ENCODE measurements at places on chromosomes 12 and 14.
A peak's percentile ranks its signal among the peaks of the same experiment; 100 is the strongest.

DNA sequence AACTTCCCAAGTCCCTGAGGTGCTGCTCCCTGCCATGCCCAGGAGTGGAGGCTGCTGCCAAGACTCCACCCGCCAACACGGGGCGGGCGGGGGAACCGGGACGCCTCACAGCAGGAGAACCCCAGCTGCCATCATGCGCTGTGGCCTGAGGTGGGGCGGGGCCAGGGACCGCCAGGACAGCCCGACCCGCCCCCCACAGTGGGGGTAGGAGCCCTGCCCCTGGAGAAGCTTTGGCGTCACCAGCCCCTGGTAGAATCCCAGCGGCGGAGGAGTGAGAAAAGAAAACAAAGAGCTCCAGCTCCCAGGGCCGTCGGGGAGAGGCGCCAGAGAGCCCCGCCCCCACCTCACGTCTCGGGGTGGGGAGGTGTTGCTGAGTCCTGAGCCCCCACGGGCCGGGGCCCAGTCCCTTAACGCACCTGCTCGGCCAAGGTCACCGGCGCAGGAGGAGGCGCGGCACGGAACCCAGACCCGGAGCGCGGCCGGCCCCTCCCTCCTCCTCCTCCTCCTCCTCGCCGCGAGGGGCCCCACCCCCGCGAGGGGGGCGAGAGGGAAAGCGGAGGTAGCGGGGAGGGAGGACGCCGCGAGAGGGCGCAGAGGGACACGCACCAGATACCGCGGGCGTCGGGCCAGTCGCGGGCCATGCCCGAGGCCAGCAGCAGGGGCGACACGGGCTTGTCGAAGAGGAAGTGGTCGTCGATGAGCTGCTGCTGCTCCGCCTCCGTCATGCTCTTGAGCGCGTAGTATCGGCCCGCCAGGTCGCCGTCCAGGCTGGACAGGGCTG, 1.8 kb downstream of the CKB start:
- peak; percentile 90 for DNase-seq

DNA sequence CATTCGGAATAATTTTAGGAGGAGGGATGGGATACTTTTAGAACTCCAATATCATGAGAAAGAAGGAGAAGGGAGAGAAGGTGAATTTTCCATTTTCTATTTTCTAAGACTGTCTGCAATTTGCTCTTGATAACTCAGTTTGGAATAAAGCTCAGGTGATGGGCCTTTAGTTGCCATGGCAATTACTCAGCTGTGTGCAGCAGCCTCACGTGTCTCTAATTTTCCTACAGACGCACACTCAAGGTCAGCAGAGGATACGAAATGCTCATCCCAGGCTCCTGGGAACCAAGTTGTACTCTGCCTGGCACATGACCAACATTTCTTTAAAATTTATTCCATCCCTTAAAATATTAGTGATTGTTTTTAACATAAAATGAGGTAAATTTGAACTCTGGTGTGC, 76.7 kb downstream of the TTC8 start:
- no peak for DNase-seq

DNA sequence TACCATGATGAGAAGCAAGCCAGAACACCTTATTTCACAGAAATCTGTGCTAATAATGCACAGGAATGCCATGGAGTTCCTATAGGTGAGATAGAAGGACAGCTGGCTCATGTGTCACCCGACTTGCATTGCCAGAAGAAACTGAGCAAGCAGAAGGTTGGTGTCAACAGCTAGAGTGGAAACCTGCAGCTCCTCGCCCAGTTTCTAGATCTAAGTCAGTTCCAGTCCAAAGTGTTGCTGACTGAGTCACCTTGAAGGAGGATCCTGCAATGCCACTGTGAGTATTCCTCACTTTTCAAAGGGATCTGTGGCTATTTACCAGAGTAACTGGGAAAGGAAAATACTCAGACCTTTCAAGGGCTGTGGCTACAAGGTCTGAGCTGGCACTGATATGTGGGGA, 17.1 kb downstream of the CDKL1 start:
- DNase-seq: no peak

DNA sequence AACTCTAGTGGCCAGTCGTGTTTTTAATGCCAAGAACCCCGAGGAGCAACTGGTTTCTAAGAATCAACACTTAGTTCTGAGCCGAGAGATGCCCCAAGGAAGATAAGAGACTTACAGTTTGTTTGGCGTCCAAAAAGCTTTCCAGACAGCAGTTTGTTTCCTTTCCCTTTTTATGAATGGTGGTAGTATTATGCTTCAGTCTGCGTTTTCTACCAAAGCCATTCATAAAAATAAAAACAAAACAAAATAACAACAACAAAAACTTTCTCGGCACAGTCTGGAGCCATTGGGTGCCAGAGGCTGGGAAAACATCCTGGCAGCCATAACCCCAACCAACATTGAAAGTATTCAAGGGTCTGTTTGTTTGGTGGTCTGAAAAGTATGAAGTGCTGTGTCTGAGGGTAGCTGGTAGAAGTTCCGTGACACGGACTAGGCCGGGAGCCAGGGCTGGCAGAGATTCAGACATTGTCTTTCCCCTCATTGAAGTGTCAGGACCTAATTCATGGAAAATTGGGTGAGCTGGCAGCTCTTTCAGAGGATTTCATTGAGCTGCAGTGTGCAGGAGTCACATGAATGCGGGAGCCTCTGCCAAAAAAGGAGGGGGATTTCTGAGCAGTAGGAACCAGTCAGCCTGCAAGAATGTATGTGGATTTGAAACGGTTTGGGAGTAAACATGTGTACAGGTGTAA, 124.2 kb downstream of the HMGA2 start:
- DNase-seq: no peak

DNA sequence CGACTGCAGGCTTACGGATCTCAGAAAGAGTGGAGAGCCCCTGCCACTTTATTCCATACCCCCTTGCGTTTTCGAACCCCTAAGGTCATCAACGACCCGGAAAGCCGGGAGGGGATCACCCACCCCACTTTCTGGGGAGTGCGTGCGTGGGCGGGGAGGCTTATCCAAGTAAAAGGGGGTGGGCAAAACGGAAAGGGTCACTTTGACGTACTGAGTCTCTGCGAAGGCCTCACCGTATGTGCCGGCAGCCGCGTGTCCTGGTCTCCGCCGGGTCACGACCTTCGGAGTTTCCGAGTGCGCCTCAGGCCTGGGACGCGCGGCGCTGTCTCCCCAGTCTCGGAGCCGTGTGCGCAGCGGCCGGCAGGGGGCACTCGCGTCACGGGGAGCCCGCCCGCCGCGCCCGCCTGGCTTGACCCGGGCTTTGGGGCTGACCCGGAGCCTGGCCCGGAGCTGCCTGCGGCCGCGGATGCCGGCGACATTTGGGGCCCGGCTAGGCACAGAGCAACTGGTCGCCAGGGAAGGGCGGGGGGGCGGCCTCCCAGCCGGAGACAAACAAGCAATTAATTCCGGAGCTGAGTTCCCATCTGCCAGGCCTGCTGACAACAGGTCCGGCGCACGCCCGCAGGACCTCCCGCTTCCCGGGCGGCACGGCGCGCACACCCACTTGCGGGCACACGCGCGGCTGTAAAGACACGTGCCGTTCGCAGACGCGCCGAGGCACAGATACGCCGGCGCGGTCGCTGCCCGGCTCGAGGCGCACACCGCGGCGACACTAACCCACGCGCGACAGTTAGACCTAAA, 890 bp upstream of the KIF26A start:
- peak; percentile 26 for DNase-seq

DNA sequence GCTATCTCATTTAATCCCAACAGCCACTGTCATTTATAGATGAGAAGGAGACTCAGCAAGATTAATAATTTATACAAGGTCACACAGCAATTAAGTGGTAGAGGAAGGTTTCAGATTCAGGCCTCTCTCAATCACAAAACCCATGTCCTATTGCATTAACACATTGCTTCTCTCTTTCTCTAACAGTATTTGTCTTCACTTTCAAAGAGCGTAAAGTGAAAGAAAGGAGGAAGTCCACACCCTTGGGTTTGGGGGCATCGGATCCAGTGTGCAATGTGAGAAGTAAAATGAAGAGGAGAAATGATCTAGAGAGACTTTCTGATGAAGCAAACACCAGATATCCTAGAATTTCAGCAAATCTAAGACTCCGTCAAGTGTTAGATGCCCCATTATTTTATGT, 7.0 kb upstream of the VRK1 start:
- DNase-seq: no peak

DNA sequence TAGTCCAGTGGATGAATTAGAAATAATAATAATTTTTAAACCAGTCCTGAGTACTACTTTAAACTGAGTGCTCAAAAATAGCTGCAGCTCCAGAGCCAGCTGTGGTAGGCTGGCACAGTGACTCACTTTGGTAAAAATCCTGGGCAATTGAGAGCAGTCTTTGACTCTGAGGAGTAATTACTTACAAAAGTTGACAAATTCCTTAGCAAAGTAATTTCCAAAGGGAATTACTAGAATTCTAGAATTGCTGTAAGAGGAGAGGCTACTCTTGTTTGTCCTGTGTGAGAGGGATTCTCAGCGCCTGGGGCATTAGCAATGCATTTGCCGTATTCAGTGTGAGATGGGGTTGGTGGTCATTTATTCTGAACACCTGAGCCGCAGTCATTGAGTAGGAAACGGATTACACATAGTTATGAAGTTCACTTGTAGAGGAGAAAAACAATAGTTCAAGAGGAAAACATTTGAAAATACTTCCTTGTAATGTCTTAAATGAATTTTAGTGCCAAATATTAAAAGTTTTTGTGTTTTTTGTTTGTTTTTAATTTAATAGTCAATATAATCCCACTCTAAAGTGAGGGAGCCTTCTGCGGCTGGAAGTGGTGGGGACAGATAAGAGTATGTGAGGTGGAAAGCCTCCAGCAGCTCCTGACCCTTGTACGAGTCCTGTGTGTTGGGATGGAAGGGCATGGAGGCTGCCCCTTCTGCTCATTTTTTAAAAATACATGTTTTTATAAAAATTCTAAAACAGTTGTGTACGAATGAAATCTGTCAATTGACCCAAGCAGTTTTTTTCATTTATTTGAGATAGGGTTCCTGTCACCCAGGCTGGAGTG, 41.9 kb downstream of the EID3 start:
- no peak for DNase-seq

GRCh38 chr12:111405149-111405858, 419 bp upstream of the SH2B3 start:
- peak; percentile 99 for DNase-seq

GRCh38 chr12:124565656-124566160, 1.7 kb downstream of the NCOR2 start:
- DNase-seq: no peak

- no peak for DNase-seq
These were observed 61.7 kb downstream of the DGLUCY start for GRCh38 chr14:91175291-91176201.

DNA sequence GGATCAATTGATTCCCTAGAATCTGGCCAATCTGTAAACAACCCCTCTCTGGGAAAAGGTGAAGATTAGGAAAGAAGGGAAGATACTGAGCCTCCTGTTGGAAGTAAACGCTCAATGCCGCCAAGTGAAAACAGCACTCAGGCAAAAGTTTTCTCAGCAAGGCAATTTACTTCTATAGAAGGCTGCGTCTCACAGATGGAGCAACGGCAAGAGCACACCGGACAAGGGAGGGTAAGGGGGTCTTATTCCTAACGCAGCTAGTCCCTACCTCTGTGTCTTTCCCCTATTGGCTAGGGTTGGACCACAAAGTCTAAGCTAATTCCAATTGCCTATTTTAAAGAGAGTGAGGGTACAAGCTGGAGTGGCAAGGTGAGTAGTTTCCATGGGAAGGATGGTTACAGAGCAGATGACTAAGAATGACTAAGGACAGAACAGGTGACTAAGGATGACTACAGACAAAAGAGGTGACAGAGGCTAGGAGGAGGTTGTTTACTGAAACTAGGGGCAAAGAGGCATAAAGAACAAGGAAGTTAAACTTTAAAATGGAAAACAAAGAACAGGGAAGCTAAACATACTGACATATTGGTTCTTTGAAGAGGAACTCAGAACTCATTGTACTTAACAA, 5.6 kb upstream of the TTC9 start:
- no peak for DNase-seq

DNA sequence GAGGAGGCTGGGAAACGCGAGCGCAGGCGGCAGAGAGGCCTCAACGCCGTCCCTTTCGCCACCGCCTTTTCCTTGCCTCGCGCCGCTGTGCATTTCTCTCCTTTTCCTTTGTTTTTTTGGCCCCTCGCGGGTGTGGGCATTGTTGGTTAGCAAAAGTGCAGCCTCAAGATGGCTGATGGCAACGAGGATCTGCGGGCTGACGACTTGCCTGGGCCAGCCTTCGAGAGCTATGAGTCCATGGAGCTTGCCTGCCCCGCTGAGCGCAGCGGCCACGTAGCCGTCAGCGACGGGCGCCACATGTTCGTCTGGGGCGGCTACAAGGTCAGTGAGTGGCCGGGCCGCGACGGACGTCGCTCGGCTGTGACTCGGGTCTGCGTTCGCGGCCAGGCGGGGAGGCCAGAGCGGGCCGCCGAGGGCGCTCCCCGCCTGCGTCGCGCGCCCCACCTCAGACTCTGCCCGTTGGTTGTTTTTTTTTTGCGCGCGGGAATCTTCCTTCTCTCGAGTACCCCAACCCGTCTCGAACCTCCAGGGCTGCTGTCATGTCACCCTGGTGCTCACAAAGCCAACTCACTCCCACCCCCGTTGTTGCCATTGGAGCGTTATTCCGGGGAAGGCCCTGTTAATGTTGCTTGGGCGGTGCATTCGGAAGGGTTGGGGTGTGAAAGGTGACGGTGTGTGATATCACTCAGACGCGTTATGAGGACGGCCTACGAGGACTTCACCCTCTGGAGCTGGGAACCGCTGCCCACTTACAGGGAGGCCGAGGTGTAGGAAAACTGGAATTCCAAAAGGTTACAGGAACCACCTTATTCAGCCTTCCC, 558 bp downstream of the KLHDC2 start:
- DNase-seq: peak; percentile 88

GRCh38 chr14:50045039-50045711, 71.2 kb downstream of the VCPKMT start:
- DNase-seq: peak; percentile 93

GRCh38 chr14:69353168-69353567, 44.9 kb downstream of the ERH start:
- DNase-seq: no peak
